Sciatic nerve (tissue), 2 donors: ENCODE measurements at places on chromosomes 7 and 10. TPM values are rescaled to one million over a fixed set of nuclear protein-coding genes. Genes with fewer than 3 reads are reported as not detected.

KIAA1549 gene
- total RNA-seq = 5.2 TPM

PIP gene
- total RNA-seq = not detected

EN2 gene
- total RNA-seq = not detected

PRSS37 gene
- total RNA-seq = not detected

TMEM213 gene
- not detected for total RNA-seq

SRGN gene
- 146 TPM for total RNA-seq

CACNB2 gene
- total RNA-seq = 1.2 TPM

AP1S1 gene
- 22.1 TPM for total RNA-seq

PGAM2 gene
- total RNA-seq = 0.85 TPM

ATRNL1 gene
- total RNA-seq = 5.6 TPM

NPSR1 gene
- not detected for total RNA-seq

TDRD1 gene
- 0.31 TPM for total RNA-seq

UTF1 gene
- not detected for total RNA-seq

NAT16 gene
- total RNA-seq = not detected

GSTO1 gene
- total RNA-seq = 55.7 TPM

LRMDA gene
- total RNA-seq = 16.6 TPM

SLC13A4 gene
- total RNA-seq = 0.27 TPM

EBLN1 gene
- total RNA-seq = not detected

SFRP4 gene
- total RNA-seq = 261 TPM

LIPN gene
- 0.31 TPM for total RNA-seq

TES gene
- total RNA-seq = 32.3 TPM

COL26A1 gene
- total RNA-seq = 0.09 TPM

NKX1-2 gene
- not detected for total RNA-seq

USP6NL gene
- total RNA-seq = 37.8 TPM

CPEB3 gene
- 6.2 TPM for total RNA-seq

RBP3 gene
- not detected for total RNA-seq

FOXI2 gene
- total RNA-seq = 0.40 TPM

ZNF736 gene
- 22.1 TPM for total RNA-seq

SPDYE6 gene
- not detected for total RNA-seq

RET gene
- 0.80 TPM for total RNA-seq

ANKRD22 gene
- total RNA-seq = not detected

JAKMIP3 gene
- 1.1 TPM for total RNA-seq

OPN1SW gene
- not detected for total RNA-seq

PDIA4 gene
- total RNA-seq = 61.5 TPM

JCAD gene
- total RNA-seq = 83.5 TPM

TET1 gene
- 10.4 TPM for total RNA-seq

SLC35G1 gene
- total RNA-seq = 3.9 TPM

UPK3B gene
- total RNA-seq = 3.7 TPM

POLR2J2 gene
- total RNA-seq = 20.6 TPM

ATP6V0A4 gene
- total RNA-seq = not detected

SNX10 gene
- 7.0 TPM for total RNA-seq

CHCHD1 gene
- total RNA-seq = 13.2 TPM

SPDYE2B gene
- total RNA-seq = not detected

GARS1 gene
- total RNA-seq = 51.4 TPM

COL1A2 gene
- total RNA-seq = 443 TPM

EGR2 gene
- total RNA-seq = 53.1 TPM

FAM25G gene
- total RNA-seq = not detected

ZFAND4 gene
- 15.0 TPM for total RNA-seq

ASB10 gene
- total RNA-seq = not detected

NUTM2D gene
- total RNA-seq = 4.9 TPM

GFRA1 gene
- 65.8 TPM for total RNA-seq

ZNF248 gene
- 22.3 TPM for total RNA-seq
